ENCODE measurements at places on chromosomes 4 and X.
A peak's percentile ranks its signal among the peaks of the same experiment; 100 is the strongest.

- no peak for DNase-seq
Measured at GRCh38 chr4:40916218-40916555, 166.4 kb downstream of the NSUN7 start.

- no peak for DNase-seq
Measured at GRCh38 chr4:85399270-85399669, 75.7 kb upstream of the ARHGAP24 start.

- DNase-seq, result no peak
Measured at GRCh38 chrX:109793191-109793590, 60.1 kb upstream of the ACSL4 start.

DNA sequence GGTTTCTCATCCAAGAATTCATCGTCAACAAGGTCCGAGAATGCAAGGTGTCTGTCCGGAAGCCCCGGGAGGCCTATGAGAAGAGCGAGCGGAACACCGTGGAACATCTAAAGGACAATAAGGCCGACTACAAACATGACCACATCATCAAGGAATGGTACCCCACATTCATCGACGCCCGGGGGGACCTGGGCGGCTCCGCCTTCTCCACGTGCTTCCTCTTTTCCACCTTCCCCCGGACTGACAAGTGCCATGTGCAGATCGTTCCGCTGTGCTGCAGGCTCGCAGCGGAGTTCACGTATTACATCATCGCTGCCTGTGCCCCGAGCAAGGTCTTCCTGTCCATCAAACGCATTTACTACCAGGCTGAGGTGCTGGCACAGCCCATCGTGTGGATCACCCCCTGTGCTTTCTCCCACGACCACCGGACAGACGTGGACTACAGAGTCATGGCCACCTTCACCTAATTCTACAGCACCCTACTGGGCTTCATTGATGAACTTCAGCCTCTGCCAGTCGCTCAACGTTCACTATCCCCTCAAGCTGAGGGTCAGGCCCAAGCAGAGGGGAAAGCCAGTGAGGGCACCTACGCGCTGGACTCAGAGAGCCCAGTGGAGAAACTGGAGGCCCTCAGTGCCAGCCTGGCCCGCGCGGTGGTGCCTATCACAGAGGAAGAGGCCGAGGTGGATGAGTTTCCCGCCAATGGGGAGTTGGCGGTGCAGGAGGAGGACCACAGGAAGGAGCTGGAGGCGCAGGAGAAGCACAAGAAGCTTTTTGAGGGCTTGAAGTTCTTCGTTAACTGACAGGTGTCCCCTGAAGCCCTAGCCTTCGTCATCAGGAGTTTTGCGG, 125.9 kb upstream of the PABPC4L start:
- no peak for DNase-seq

- no peak for DNase-seq
Measured at GRCh38 chr4:185840201-185840600, 28.2 kb upstream of the SORBS2 start.

- no peak for DNase-seq
Measured at GRCh38 chr4:34964613-34965012, 1279.7 kb downstream of the ARAP2 start.

GRCh38 chr4:105179539-105180401, 33.1 kb downstream of the TET2 start:
- DNase-seq, result no peak

- peak; percentile 36 for DNase-seq
Measured at GRCh38 chrX:15471028-15471427, 22.1 kb downstream of the PIR start.

GRCh38 chr4:10697086-10697485, 12.5 kb upstream of the CLNK start:
- DNase-seq, result no peak

- no peak for DNase-seq
Measured at GRCh38 chr4:147325571-147325981, 155.3 kb upstream of the EDNRA start.

DNA sequence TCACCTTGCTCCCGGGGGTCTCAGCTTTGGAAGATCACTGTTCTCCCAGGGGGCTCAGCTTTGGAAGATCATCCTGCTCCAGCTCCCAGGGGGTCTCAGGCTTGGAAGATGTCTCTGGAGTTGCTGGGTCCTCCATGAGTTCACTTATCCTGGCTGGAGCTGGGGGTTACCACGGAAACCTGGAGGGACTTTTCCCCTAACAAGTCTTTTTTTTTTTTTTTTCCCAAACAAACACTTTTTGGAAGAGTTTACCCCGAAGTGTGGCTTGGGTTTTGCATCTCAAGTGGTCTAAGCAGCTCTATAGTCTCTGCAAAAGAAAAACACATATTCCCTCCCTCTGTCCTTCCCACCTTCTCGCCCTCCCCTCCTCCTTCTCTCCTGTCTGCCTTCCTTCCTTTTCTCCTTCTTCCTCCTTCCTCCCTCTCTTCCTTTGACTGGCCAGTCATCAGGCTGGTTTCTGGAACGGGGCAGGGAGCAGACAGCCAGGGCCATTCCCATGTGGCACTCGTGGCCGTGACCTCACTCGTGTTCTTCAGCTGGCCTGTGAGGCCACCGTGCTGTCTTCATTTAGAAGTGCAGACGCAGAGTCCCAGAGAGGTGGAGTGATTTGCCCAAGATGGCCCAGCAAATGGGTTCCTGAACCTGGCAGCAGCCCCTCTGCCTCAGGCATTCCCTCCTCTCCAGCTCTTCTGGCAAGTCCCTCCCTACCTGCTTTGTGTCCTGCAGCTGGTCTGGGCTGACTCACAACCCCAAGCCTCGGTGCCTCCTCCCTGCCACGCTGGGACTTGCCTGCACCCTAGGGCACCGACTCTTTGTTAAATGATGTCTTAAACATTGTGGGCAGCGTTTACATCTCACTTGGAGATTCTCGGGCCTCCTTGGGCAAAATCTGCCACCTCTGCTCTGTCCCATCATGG, 25.9 kb upstream of the HMX1 start:
- DNase-seq, result no peak

- DNase-seq, result no peak
Measured at GRCh38 chr4:169414913-169415312, 144.2 kb upstream of the SH3RF1 start.

DNA sequence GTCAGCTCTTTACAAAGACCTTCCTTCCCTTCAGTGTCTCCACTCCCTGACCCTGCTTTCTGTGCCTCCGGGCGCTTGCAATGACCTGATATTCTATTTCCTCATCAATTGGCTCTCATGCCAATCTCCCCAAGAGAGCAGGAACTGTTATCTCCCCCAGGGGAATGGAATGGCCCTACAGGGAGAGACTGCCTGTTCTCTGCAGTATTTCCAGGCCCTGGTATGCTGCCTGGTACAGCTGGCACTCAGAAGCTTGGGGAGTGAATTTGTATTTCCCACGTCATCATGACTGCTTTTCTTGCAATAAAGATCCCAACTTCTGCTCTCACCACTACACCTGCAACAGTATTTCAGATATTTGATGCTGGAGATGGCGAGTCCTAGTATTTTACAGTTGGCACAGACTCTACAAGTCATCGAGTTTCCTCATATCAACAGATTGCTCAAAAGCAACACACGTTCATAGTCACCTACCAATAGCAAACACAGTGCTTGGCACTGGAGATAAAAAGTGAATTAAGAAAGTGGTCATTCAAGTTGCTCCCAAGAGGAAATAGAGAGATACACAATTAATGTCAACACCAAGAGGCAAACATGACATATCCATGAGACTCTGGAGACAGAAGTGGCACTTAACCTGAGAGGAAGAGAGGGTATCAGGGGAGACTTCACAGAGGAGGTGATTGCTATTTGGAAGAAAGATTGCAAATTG, 90.5 kb upstream of the EGFL6 start:
- DNase-seq, result no peak

GRCh38 chr4:188620608-188621007, 481.4 kb downstream of the TRIML1 start:
- DNase-seq, result no peak

- no peak for DNase-seq
Measured at GRCh38 chrX:129983575-129984110, 1.2 kb downstream of the BCORL1 start.

GRCh38 chrX:136112778-136113177, 34.6 kb upstream of the FHL1 start:
- no peak for DNase-seq

DNA sequence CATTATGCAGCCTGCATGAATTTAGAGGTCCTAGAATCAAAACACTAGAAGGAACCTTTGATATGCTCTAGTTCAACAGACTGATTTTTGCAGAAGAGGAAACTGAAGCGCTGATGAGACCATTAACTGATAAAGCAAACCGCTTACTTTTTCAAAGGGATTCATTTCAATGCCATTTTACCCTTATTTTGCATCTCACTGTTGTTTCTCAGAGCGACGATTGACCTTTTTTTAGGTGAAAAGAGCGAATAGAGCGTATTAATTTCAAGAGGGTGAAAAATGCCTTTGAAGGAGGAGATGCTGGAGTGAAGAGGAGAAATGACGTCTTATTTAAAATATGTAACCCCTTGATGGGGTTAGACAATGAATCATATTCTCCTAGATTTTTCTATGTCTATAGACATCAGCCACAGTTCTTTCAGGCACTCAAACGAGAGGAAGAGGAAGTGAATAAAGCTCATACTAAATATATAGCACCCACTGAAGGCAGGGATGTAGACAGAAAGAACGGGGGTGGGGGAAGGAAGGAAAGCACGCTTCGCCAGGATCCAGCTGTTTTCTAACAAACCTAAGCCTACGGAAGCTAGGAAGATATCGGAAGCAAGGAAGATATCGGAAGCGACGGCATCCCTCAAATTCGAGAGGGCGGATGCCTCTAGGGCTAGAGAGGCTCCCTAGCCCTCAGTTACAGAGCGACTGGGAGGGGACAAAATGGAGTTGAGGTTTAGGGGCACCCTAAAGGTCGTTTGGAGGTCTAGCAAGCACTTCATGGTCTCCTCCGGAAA, 848 bp downstream of the ACSL4 start:
- DNase-seq, result no peak

DNA sequence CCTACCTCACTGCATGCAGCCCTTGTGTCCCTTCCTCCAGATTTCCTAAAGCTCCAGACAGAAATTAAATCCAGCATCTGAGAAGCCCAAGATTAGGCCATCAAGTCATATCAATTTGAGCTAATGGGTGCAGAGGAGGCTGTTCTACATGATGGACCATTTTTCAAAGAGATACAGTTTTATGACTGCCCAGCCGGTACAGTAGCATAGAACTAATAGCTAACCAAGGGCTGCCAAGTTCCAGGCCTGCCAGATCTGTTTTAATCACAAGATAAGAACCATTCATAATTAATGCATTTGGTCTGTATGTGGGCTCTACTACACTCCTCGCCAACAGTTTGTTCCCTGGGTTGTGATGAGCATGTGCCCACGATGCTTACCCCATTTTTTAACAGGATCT, 73.9 kb upstream of the PLAC1 start:
- DNase-seq, result no peak

Measured in activated CD4-positive, alpha-beta T cell treated with anti-CD3 and anti-CD28 coated beads for 24 hours (primary cell).